ENCODE measurements at places on chromosomes 1 and 21. TPM values are rescaled to one million over a fixed set of nuclear protein-coding genes. Genes with fewer than 3 reads are reported as not detected.

The SPATA6 gene
- 31.0 TPM for total RNA-seq

The ALPL gene
- 38.6 TPM for total RNA-seq

DNA sequence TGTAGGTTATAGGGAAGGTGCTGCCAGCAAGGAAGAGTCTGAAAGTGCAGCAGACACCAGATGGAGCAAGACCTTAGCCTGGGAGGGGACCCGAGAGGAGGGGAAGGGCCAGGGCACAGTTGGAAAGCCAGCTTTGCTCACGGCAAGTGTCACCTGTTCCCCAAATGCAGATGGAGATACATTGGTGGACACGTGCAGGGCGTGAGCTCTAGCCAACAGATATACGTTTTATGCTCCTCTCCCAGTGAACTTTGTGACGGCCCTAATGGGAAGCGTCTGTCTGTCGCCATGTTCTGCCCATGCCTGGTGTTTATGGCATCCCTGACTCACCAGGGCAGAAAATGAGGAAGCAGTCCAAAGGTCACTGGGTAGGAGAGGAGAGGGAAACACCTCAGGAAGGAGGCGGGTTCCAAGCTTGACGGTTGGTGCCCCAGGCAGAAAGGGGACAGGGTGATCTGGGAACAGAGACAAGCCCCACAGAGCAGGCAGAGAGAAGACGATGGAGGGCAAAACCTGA, 7.6 kb downstream of the GPA33 start:
- peaks cover 2% of the 10 kb centered on the region for H3K4me1 ChIP-seq
- no peak for DNase-seq
- no peak overlapping the region for H3K4me3 ChIP-seq
- no peak overlapping the region for H3K27ac ChIP-seq

GRCh38 chr1:17768651-17769241, 13.6 kb downstream of the ACTL8 start:
- peak; percentile 6 for DNase-seq
- H3K27ac ChIP-seq: no peak overlapping the region
- no peak overlapping the region for H3K4me3 ChIP-seq

The CLDN19 gene
- total RNA-seq: 2.0 TPM

- no peaks in the 10 kb centered on the region for H3K27me3 ChIP-seq
- H3K4me1 ChIP-seq: no peaks in the 10 kb centered on the region
- H3K27ac ChIP-seq: no peak overlapping the region
- DNase-seq: no peak
- H3K4me3 ChIP-seq: no peak overlapping the region
These were observed 54.8 kb downstream of the PIK3R3 start for GRCh38 chr1:46077644-46078043.

DNA sequence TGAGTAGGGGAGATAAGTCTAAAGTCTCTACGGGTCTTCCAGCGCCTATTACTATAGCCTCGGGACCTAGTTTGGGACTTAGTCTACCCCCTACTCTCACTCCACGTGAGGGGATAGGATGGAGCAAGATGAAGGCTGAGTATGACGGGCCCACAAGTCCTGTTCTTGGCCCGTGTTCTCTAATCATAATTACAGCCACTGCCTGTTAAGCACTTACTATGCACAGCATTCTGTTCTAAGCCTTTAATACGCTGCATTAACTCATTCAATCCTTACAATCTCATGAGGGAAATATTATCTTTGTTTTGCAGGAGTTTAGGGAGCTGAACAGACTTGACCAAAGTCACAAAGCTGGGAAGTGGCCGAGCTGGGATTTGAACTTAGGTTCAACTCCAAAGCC, 23.9 kb upstream of the EPB41 start:
- H3K27ac ChIP-seq: no peak overlapping the region
- H3K27me3 ChIP-seq: no peaks in the 10 kb centered on the region
- no peak overlapping the region for H3K4me3 ChIP-seq
- no peaks in the 10 kb centered on the region for H3K4me1 ChIP-seq
- DNase-seq: no peak

- peak; percentile 39 for DNase-seq
- H3K4me1 ChIP-seq: peaks cover 16% of the 10 kb centered on the region
- H3K27me3 ChIP-seq: no peaks in the 10 kb centered on the region
- peak overlapping the region; percentile 92 for H3K27ac ChIP-seq
- peaks cover 20% of the 10 kb centered on the region for H3K36me3 ChIP-seq
- no peak overlapping the region for H3K4me3 ChIP-seq
These were observed 11.4 kb downstream of the EPHA2 start for GRCh38 chr1:16144325-16145029.

- no peak overlapping the region for H3K4me3 ChIP-seq
- no peak overlapping the region for H3K27ac ChIP-seq
- H3K36me3 ChIP-seq: no peaks in the 10 kb centered on the region
- H3K27me3 ChIP-seq: no peaks in the 10 kb centered on the region
These were observed 21.1 kb downstream of the ROR1 start for GRCh38 chr1:63794939-63795378.

DNA sequence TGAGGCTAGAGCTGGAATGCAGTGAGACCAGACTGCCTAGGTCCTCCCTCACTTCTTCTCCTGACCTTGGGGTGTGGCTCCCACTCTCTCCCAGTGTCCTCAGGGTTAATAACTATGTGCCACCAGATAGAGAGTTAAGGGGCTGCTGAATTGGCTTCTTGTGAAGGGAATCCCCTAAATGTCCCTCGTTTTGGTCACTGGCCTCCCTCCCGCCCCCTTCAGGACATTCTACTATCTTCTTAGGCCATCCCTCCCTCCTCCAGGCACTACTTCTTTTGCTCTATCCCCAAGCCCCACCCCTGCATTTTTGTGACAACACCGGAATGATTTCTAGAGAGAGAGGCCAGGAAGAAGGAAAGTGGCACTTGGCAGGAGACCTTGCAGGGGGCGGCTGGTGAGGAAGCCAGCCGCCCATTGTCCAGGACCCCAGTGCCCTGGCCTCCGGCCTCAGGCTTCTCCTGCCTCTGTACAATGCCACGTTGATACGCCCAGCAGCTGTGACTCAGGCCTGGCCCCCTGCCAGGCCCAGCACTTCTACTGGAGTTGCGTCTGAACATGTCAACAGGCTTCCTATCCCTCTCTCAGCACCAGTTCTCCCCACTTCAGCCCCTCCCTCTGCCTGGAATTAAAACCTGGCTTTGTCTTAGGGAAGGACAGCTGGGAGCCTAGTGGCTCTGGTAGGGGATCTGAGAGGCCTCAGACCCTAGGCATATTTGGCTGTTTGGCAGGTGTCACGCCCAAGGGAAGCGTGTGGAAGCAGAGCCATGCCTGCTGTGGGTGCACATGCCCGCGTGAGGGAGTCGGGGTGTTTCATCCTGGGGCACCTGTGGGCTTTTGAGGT, 9.1 kb downstream of the LMNA start:
- H3K4me3 ChIP-seq: no peak overlapping the region
- H3K4me1 ChIP-seq: peaks cover 55% of the 10 kb centered on the region
- peak overlapping the region; percentile 97 for H3K27ac ChIP-seq
- peak; percentile 98 for DNase-seq

GRCh38 chr1:69638673-69639072, 71.0 kb downstream of the LRRC7 start:
- no peak overlapping the region for H3K4me3 ChIP-seq
- DNase-seq: no peak
- no peak overlapping the region for H3K27ac ChIP-seq
- no peaks in the 10 kb centered on the region for H3K4me1 ChIP-seq
- H3K36me3 ChIP-seq: no peaks in the 10 kb centered on the region
- no peaks in the 10 kb centered on the region for H3K27me3 ChIP-seq

DNA sequence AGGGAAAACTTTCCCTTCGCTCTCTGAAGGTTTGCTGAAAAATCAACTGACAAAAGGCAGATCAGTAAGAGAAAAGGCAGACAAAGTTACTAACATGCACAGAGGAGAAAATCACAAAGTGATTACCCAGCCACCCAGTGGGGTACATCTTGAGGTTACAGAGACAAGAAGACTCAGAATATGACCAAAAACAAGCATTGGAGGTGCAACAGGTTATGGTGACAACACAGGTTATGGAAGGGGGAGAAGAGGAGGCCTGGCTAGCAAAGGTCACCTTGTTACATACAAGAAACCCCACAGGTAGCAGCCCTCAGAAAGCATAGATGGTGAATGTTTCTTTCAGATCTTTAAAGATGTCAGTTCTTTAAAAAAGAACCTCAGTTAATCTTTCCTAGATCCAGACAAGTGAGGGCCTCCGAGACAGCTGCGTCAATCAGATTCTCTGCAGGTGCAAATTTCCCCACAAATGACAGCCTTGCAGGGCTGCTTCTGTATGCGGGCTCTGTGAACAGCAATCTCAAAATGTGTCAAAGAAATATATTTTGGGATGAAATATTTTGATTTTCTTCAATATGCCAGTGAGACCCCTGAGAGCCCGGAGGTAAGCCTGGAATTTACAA, 207.6 kb upstream of the RAB4A start:
- no peak for DNase-seq
- H3K27me3 ChIP-seq: no peaks in the 10 kb centered on the region
- no peak overlapping the region for H3K27ac ChIP-seq
- peaks cover 12% of the 10 kb centered on the region for H3K4me1 ChIP-seq
- H3K4me3 ChIP-seq: no peak overlapping the region

The PTBP2 gene
- 12.1 TPM for total RNA-seq

The HSD3B2 gene
- total RNA-seq: not detected

DNA sequence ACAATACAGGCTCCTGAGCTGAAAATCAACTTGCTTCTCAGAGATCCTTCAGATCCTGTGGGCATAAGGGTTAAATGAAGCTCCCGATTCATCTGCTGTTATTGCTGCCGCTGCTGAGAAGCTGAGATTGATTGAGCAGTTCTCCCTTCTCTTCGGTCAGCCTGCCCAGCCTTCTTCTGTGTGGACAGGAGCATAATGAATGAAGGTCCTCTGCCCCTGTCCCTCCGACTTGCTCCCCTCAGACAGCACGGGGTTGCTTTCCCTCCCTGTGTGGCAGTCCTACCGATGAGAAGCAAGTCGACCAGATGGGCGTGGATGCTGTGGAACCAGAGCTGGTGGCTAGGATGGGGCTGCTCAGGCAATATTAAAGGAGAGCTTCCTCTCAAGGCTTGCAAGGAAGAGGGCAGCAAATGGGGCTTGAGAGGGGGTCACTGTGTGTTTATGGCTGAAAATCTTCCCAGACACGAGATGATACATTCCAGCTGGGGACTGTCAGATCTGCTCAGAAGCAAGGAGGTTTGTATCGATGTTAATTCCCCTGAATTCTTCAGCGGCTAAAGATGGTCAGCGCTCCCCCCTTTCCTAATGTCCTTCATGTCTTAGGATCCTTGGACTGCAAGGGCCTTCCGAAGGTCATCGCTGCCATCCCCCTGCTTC, 63.9 kb upstream of the GOLT1A start:
- H3K4me3 ChIP-seq: no peak overlapping the region
- no peak overlapping the region for H3K27ac ChIP-seq
- peak; percentile 78 for DNase-seq
- peaks cover 51% of the 10 kb centered on the region for H3K4me1 ChIP-seq

DNA sequence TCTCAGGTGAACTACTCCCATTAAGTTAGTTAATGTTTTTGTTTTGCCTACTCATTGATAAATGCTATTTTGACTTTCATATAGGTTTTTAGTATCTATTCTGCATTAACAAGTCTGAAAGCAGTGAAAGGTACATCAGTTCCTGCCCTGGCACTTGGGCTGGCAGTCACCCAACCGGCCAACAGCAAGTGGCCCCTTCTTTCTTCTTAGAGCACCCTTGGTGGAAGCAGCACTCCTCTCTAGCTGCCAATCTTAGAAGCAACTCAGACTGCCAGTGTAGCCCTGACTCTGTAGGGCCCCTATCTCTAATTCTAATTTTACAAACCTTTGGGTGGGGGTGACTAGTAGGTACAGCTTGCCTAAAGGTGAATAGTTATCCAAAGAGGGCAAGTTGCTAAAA, 155.7 kb downstream of the FGGY start:
- DNase-seq: no peak
- H3K27ac ChIP-seq: peak overlapping the region; percentile 40
- no peak overlapping the region for H3K4me3 ChIP-seq
- H3K4me1 ChIP-seq: peaks cover 4% of the 10 kb centered on the region
- H3K27me3 ChIP-seq: no peaks in the 10 kb centered on the region

DNA sequence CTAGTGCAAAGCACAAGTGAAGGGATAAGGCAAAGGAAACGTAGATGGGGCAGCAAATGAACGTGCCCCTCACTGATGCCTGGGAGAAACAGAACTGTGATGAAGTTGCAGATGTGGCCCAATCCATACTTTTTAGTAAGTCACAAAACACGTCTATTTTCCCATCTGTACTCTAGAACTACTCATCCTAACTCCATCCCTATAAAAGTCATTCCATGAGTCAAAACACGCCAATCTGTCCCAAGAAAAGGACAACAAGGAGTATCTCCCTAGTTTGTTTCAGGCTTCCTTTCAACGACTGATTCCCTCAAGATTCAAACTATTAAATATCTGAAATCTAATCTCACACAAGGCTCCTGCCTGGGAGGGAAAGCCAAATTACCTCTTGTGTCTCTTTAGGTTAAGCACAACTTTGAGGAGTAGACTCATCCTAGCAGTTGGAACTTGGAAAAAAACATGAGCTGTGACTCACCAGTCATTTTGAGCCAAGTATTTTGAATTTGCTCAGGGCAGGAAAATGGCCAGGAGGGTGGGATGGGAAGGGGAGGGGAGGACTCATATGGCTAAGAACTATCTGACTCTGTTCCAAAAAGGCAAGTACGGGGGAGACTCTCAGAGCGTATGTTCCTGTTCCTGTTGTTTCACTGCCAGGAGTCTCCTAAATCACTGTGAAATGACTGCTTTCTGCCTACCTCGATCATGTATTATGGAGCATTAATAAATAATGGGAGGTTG, 214.5 kb upstream of the CAMK1G start:
- H3K4me3 ChIP-seq: no peak overlapping the region
- H3K27ac ChIP-seq: no peak overlapping the region
- peaks cover 5% of the 10 kb centered on the region for H3K4me1 ChIP-seq
- DNase-seq: peak; percentile 48

DNA sequence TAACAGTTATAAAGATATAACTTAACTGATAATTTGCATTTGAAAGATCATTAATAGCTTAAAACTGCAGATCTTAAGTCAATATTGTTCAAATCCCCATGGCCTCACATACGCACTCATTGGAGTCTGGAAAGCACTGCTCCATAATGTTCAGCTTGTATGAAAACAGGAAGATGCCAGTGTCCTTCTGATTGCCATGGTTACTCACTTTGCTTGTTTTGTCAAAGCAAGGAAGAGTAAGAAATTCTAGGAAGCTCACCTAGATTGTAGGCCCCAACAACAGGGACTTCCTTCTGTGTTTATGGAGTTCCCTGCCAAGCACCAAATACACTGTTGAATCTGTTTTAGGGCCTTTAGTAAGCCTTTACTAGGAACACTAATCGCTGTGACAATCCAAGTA, 10.9 kb downstream of the GAS5 start:
- H3K4me3 ChIP-seq: no peak overlapping the region
- no peaks in the 10 kb centered on the region for H3K27me3 ChIP-seq
- H3K27ac ChIP-seq: no peak overlapping the region
- H3K4me1 ChIP-seq: peaks cover 5% of the 10 kb centered on the region

The ACTL8 gene
- total RNA-seq: not detected

The CA6 gene
- total RNA-seq: not detected

GRCh38 chr1:225627304-225627947, 25.5 kb downstream of the ENAH start:
- no peak overlapping the region for H3K4me3 ChIP-seq
- DNase-seq: no peak
- no peaks in the 10 kb centered on the region for H3K27me3 ChIP-seq
- H3K27ac ChIP-seq: no peak overlapping the region
- H3K4me1 ChIP-seq: peaks cover 12% of the 10 kb centered on the region

- H3K4me3 ChIP-seq: no peak overlapping the region
- no peak overlapping the region for H3K27ac ChIP-seq
- H3K27me3 ChIP-seq: no peaks in the 10 kb centered on the region
- DNase-seq: no peak
- peaks cover 48% of the 10 kb centered on the region for H3K36me3 ChIP-seq
These were observed 37.1 kb upstream of the RAP1GAP start for GRCh38 chr1:21706151-21706835.

Measured in lung (tissue), 17 donors.